PC-3 (cell line): ENCODE measurements at places on chromosomes 2 and 18. TPM values are rescaled to one million over a fixed set of nuclear protein-coding genes. Genes with fewer than 3 reads are reported as not detected.

The NT5C1B gene
- total RNA-seq, result not detected in 2 replicates

The CXCR1 gene
- not detected in 2 replicates for total RNA-seq

GRCh38 chr2:11144077-11144737, 11.1 kb upstream of the SLC66A3 start:
- DNase-seq, result no peak

DNA sequence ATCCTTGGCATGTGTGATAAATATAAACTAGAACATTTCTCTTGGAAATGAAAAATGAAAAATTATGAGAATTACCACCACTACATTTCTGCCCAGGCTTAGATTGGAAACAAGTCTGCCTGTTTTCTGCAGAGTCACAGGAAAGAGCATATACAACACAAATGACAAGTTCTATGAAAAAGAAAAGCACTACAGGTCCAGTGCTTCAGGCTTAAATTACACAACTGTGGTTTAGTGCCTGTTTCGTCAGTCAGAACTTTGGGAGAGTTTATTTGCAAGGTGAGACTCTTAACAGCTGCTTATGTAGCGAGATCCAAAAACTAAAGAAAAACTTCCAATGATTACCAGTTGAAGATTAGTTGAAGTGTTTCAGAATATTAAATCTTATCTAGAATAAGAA, 68.9 kb downstream of the RTN4 start:
- no peak for DNase-seq

DNA sequence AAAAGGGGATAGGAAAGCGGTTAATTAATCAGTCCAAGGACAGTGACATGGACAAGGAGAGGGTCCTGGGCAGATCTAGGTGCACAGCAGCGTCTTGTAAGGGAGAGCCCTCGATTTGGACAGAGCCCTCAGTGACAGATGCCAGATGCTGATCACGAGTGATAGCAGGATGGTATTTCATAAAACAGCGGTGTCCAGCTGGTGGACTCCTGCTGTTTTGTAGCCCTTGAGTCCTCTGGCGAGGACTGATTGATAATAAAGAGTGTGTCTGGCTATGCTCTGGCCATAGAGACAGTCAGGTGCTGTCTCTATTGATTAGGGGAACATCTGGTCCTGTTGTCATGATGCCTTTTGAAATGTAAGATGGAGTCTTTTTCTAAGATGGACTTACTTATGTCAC, 180.7 kb downstream of the NCK2 start:
- DNase-seq, result no peak

GRCh38 chr2:98827625-98828368, 96.9 kb upstream of the MGAT4A start:
- DNase-seq, result no peak

GRCh38 chr2:68937346-68938055, 15.2 kb downstream of the GKN2 start:
- DNase-seq, result no peak
